Amygdala (tissue), 56 donors: ENCODE measurements at places on chromosomes 12 and 14.

DNA sequence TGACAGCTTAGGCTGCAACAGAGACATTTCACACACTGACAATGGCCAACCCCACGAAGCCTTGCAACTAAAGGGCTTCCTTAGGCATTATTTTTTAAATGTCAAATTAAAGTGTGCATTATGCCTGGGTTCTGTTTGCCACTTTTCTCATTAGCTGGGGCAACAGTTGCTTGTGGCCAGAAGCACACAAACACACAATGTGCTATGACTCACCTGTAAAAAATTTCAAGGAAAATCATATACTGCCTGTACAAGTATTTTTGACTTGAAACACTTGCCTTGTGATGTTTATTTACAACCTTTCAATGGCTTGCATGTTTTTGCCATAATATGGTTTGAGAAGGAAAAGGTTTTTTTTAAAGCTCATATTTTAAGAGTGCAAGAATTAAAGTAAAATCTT is 1.9 kb downstream of the NTN4 start:
- DNase-seq: no peak

DNA sequence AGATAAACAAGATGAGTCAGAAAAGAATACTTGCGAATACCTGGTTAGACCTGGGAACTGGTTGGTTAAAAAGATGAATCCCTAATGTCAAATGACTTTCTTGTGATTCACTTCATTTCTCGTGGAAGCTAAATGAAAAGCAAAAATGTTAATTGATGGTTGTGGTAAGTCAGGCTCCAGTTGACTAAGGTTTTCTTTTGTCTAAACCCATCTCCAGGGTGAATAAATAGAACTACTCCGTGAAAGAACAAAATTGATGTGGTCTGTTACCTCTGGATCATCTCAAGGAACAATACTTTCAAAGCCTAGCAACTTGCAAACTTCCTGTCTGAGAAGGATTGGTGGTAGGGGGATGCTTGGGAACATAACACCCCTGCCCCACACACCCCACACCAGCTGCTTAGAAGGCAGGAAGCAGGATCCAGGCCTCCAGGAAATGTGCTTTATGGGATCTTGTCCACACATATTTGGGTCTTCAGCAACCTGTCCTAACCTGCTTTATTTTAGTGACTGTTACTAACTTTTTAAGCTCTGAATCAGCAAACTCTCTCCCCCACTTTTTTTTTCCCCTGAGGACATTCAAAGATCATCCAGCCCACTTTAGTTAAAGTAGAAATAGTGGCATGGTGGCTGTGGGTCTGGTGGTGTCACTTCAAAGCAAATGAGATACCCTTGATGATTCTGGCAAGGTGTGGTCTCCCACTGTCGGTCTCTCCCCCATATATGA is 60.4 kb upstream of the PTHLH start:
- no peak for DNase-seq

DNA sequence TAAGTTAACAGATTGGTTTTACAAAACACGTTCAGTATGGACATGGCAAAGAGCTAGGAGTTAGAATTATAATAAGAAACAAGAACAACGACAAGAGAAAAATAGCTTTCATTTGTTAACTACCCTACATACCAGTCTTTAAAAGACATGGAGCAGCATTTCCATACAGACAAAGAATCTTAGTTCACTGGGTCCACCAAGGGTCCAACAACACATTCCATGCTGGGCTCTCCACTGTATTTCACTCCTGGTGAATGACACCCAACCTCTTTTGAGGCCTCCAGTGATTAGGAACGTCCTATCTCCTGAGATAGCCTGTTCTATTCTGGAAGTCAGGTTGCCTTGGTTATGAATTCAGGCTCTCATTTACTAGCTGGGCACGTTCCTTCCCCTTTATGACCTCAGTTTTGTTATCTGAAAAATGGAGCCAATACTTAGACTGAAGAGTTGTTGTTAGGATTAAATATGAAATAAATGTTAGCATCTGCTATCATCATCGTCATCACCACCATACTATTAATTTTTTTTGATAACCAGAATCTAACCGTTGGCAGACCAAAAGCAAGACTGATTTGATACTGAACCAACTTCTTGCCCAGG is 37.7 kb downstream of the C12orf75 start:
- DNase-seq: no peak

- peak; percentile 58 for DNase-seq
Measured at GRCh38 chr12:57888409-57889157, 42.1 kb upstream of the CTDSP2 start.

DNA sequence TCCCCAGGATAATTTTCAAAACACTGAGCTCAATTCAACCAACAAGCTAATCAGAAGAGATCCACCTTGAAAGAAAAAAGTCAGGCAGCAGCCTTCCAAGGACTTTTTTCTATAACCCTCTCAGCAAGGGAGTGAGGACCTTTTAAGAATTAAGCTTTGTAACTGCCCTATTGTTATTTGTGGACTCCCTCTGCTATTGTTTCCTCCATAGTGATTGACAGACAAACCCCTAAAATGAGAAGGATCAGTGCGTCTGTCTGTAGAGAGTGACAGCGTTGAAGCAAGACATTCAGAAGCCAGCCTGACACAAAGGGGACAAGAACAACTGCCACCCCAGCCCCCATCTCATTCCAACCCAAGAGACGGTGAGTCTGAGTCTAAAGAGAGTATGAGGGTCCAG is 30.3 kb upstream of the BTG1 start:
- no peak for DNase-seq

DNA sequence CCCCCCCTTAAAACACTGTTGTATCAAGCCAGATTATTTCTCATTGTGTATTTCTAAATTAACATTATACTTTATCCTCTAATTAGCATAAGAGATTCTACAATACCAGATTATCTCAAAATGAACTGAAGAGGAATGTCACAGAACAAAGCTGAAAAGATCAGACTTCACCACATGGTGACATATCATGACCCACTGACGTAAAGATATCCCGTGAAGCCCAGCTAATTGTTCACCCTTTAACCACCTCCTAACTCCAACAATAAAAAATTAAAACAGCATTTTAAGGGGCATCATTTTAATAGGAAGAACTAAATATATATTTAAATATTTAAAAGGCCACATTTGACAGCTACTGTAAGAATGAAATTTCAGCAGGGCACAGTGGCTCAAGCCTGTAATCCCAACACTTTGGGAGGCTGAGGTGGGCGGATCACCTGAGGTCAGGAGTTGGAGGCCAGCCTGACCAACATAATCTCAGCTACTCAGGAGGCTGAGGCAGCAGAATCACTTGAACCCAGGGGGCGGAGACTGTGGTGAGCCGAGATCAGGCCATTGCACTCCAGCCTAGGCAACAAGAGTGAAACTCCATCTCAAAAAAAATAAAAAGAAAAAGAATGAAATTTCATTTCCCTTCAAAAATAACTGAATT is 29.0 kb downstream of the CDK17 start:
- DNase-seq: no peak

GRCh38 chr14:89420502-89420901 is 3.5 kb upstream of the FOXN3 start:
- DNase-seq: no peak

- DNase-seq: no peak
Measured at GRCh38 chr12:106696681-106697417, 77.6 kb upstream of the RIC8B start.

- DNase-seq: no peak
Measured at GRCh38 chr12:123957196-123957595, 15.4 kb downstream of the CCDC92 start.

DNA sequence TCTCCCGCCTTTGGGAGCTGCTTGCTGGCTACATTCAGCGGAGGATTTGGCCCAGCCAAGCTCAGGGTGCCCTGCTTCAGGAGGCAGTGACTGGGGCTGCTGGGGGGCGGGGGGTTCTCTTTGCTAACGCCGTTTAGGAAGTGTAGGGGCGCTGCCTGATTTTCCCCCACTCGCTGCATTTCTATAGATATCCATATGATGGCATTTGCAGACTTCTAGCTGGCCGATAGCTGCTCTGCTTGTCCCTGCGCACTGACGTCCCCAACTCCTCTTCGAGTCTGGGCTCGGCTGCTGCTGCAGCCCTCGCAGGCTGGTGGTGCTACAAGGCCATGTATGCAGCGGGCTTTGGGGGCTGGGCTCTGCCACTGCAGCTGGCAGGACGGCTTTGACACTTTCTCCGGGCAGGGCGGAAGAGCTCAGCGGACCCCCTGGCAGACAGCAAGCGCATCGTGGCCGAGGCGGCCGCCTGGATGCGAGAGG is 3.1 kb downstream of the LRFN5 start:
- DNase-seq: peak; percentile 56

GRCh38 chr12:102507301-102507700 is 26.9 kb upstream of the IGF1 start:
- DNase-seq: no peak

DNA sequence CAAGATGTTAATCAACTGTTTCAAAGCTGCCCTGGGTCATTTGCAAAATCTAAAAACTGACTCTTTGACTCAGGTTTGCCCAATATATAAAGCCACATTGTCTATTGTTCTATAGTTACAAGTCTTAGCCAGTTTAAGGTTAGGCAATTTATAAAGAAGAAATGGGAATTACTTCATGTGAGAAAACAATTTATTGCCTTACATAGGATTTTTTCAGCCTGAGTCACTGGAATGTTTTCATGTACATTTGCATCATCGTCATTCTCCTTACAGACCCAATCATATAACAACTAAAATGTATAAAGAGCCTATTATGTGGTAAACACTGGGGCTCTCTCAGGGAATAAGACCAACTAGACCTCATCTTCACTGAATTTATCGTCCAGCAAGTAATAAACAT is 100.3 kb upstream of the PLEKHG7 start:
- no peak for DNase-seq

DNA sequence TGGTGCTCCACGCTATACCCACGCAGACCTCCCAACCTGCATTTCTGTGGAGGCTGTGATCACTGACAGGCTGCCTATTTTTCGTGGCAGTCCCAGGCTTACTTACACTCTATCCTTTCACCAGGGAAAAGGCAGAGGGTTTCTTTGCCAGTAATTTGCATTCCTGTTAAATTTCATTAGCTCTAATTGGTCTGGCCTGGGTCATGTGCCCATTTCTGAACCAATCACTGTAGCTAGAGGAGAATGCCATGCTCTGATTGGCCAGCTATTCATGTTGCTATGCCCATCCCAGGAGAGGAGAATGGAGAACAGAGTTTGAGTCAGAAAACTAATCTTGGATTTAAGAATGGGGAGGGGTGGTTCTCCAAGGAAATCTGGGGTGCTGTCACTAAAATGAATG is 43.2 kb upstream of the TUNAR start:
- DNase-seq: no peak

DNA sequence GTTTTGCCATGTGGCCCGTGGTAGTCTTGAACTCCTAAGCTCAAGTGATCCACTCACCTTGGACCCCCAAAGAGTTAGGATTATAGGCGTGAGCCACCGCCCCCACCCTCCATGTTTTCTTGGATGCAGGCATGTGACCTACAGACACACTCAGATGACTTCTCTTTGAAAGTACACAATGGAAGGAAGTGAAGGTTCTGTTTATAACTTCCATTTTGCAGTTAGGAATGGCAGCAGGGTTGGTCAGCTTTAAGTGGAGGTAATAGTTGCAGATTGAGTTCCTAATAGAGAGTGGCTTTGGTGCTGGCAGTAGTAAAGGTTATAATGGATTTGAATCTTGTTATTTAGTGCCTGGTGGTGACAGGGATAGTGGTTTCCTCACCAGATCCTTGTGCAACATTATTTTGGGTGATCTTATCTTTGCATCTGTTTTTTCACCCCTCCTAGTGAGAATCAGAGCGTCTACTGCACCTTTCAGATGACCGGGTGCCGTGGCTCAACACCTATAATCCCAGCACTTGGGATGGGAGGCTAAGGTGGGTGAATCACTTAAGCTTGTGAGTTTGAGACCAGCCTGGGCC is 15.3 kb downstream of the LARP4 start:
- no peak for DNase-seq

GRCh38 chr12:16358878-16359277 is 11.4 kb downstream of the MGST1 start:
- no peak for DNase-seq
